ENCODE measurements at places on chromosomes 2 and 18.
A peak's percentile ranks its signal among the peaks of the same experiment; 100 is the strongest.

GRCh38 chr18:75132931-75133525 lies 75.9 kb downstream of the PTGR3 start:
- DNase-seq: no peak
- H3K4me1 ChIP-seq: peaks cover 17% of the 10 kb centered on the region
- no peak overlapping the region for H3K4me3 ChIP-seq
- H3K36me3 ChIP-seq: no peaks in the 10 kb centered on the region

GRCh38 chr2:53286345-53286744 lies 481.3 kb upstream of the CHAC2 start:
- H3K4me1 ChIP-seq: peaks cover 15% of the 10 kb centered on the region
- no peak overlapping the region for H3K27ac ChIP-seq
- H3K27me3 ChIP-seq: peaks cover 1% of the 10 kb centered on the region

- H3K4me3 ChIP-seq: no peak overlapping the region
- DNase-seq: no peak
- peaks cover 3% of the 10 kb centered on the region for H3K27me3 ChIP-seq
- H3K27ac ChIP-seq: no peak overlapping the region
- peaks cover 9% of the 10 kb centered on the region for H3K36me3 ChIP-seq
Measured at GRCh38 chr2:2826621-2827020, 495.5 kb upstream of the MYT1L start.

- peaks cover 36% of the 10 kb centered on the region for H3K27me3 ChIP-seq
- no peaks in the 10 kb centered on the region for H3K36me3 ChIP-seq
- no peak for DNase-seq
- no peaks in the 10 kb centered on the region for H3K4me1 ChIP-seq
Measured at GRCh38 chr2:86300496-86300895, 36.9 kb downstream of the REEP1 start.

DNA sequence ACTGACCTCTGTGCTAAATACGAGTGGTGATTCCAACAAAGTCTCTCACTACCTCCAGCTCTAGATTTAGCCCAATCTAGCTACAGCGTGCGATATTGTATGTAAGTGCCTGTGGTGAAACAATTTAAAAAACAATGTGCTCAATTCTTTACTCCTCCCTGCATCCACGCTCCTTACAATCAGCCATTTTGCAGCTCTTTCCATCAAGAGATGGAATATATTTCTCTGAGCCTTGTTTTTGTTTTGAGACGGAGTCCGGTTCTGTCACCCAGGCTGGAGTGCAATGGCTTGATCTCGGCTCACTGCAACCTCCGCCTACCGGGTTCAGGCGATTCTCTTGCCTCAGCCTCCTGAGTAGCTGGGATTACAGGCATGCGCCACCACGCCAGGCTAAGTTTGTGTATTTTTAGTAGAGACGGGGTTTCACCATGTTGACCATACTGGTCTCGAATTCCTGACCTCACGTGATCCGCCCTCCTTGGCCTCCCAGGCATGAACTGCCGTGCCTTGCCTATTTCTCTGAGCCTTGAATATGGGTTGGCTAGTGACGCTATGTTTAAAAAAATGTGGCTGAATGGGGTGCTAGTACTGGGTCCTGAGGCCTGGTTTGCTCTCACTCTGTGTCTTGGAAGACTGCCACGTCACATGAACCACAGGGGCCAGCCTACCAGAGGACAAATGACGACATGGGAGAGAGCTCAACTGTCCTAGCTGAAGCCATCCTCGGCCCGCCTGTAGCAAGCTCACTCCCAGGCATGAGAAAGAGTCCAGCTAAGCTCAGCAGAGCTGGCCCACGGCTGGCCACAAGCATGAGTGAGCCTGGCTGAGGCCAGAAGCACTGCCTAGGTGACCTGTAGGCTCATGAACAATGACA lies 14.8 kb downstream of the WDFY1 start:
- peaks cover 51% of the 10 kb centered on the region for H3K4me1 ChIP-seq
- H3K27me3 ChIP-seq: peaks cover 3% of the 10 kb centered on the region
- DNase-seq: no peak
- H3K27ac ChIP-seq: no peak overlapping the region
- H3K36me3 ChIP-seq: peaks cover 20% of the 10 kb centered on the region
- H3K4me3 ChIP-seq: no peak overlapping the region

DNA sequence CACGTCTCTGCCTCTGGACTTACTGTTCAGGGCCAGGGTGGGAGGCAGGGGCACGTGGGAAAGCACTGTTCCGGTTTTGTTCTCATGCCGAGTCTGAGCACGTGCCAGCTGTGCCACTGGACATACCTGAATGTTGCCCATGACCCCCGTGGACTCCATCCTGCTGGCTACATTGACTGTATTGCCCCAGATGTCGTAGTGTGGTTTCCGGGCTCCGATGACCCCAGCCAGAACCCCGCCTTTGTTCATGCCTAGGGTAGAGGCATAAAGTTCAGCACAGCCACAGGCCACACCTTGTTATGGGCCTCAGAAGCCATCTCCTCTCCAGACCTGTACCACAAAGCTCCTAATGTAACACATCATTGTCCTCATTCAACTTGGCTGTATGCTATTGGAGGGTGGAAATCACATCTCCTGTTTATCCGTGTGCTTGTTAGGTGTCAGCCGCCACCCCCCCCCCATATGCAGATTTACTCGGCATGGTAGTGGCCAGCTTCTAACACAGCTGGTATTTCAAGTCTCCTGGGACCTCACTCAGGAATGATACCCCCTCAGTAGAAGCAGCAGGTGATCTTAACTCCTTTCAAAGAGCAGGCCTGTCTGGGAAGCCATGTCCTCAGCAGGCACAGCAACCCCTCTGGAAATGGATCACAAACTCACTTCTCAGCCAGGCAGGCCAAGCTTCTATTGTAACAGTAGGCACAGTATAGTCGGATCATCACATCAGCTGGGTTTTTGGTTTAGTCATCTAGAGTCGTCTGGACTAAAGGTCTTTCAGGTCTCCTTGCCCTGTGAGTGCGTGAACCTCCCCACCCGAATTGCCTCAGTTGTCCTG lies 27.6 kb downstream of the CENPO start:
- peaks cover 3% of the 10 kb centered on the region for H3K27me3 ChIP-seq
- peak overlapping the region; percentile 42 for H3K27ac ChIP-seq
- no peak for DNase-seq
- peaks cover 38% of the 10 kb centered on the region for H3K4me1 ChIP-seq

- no peak overlapping the region for H3K27ac ChIP-seq
- peak; percentile 52 for DNase-seq
- H3K36me3 ChIP-seq: peaks cover 5% of the 10 kb centered on the region
- peaks cover 27% of the 10 kb centered on the region for H3K4me1 ChIP-seq
Measured at GRCh38 chr2:180872255-180872654, 108.2 kb upstream of the UBE2E3 start.

- no peak overlapping the region for H3K27ac ChIP-seq
- no peak overlapping the region for H3K4me3 ChIP-seq
Measured at GRCh38 chr2:116917196-116917595, 897.3 kb upstream of the DDX18 start.

DNA sequence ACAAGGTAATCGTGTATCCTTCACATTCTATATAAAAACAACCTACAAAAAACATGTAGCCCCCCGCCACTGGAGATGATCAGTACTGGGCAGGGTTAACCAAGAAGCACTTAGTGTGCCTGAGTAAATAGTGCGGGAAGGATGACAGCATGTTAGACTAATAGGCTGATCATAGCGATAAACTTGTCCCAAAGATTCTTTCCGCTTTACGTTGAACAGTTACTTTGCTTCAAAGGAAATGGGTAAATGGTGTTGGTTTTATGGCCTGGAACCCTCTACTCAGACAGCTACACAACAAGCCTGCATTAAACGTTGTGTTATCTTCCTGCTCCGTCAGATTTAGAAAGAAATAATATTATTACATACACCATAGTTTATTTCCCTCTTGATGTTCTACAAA lies 67.7 kb downstream of the CTAGE1 start:
- DNase-seq: no peak
- no peaks in the 10 kb centered on the region for H3K36me3 ChIP-seq
- peaks cover 35% of the 10 kb centered on the region for H3K27me3 ChIP-seq
- H3K4me1 ChIP-seq: peaks cover 50% of the 10 kb centered on the region
- H3K4me3 ChIP-seq: 0 out of 2 replicates have a peak overlapping the region, but pooled peaks have one; percentile 82

DNA sequence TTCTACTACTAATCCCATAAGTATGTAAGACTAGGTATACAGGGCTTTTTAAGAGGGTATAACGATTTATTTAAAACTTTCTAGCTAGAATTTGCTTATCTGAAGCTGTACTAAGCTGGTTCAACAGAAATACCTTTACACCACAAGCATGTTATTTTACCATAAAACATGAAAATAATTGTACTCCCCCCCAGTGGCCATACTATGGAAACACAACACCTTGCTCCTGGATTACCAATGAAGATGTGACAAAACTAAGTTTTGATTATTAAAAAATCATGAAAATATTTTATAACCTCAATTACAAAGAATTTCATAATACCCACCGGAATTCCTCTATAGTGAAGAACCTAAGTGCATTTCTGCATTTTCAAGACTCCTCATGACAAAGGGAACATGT lies 27.3 kb downstream of the LPIN2 start:
- H3K27me3 ChIP-seq: no peaks in the 10 kb centered on the region
- peaks cover 97% of the 10 kb centered on the region for H3K4me1 ChIP-seq
- no peak overlapping the region for H3K4me3 ChIP-seq
- DNase-seq: peak; percentile 48
- H3K36me3 ChIP-seq: peaks cover 35% of the 10 kb centered on the region
- peak overlapping the region; percentile 65 for H3K27ac ChIP-seq
